ENCODE measurements at places on chromosomes 12 and 14.

- DNase-seq = no peak
Measured at GRCh38 chr12:75505706-75506312, 5.6 kb downstream of the KRR1 start.

- DNase-seq = no peak
Measured at GRCh38 chr12:123571343-123571813, 13.0 kb upstream of the TMED2 start.

DNA sequence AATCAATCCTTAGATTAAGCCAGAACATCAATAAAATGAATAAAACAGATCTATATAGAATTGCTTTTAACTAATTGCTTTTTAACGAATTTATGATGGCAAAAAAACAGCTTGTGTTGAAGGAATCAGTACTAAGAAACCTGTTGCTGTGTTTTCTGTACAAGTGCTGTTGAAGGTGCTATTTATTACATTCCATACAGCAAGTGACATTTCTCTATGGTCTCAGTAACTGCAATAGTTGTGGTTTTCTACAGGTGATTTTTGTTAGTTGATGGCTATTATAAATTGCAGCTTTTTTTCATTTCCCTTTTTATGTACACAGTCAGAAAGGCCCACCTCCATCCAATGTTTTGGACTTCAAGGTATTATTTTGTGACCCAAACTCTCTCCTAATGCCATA is 56.6 kb downstream of the SLC2A13 start:
- no peak for DNase-seq

- no peak for DNase-seq
Measured at GRCh38 chr14:66650491-66650911, 142.6 kb downstream of the GPHN start.

- no peak for DNase-seq
Measured at GRCh38 chr12:109304485-109304884, 4.6 kb downstream of the FOXN4 start.

- DNase-seq = peak; percentile 80
Measured at GRCh38 chr14:49992901-49993339, 100.0 kb downstream of the ARF6 start.

DNA sequence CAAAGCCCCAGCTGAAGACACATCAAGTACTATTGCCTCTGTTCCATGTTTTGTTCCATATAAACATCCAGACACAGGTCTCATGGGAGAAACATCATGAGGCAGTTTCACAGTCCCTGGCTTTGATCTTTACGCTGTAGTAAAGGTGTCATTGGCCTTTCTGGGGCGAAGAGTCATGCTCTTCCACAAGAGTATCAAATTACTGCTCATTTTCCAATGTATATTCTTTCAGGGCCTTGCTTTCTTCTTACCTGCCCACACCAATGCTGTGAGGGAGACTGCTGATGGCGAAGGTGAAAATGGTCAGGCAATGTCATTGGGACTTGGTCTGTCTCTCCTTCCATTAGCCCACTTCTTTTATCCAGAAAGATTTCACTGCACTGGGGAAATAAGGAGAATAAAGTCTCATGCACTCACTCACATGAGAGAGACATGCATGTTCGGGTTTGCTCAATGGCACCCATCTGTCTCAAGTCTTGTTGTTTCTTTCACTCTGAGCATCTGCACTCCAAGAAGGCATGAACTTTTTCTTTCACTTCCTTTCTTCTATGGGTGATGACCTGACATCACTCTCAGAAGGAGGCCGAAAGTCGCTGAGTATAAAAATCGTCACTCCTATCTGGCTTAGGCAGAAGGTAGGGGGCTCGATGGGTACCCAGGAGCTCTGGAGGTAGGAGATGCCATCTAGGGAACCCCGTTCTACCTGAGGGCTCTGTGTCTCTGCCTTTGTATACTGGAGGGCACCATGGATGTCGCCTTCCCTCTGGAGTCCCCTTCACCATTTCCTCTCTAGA is 1.3 kb upstream of the JDP2 start:
- peak; percentile 22 for DNase-seq

GRCh38 chr14:67444395-67444794 is 32.4 kb upstream of the PLEK2 start:
- DNase-seq = no peak

GRCh38 chr12:102167821-102168604 is 29.6 kb downstream of the PMCH start:
- no peak for DNase-seq

DNA sequence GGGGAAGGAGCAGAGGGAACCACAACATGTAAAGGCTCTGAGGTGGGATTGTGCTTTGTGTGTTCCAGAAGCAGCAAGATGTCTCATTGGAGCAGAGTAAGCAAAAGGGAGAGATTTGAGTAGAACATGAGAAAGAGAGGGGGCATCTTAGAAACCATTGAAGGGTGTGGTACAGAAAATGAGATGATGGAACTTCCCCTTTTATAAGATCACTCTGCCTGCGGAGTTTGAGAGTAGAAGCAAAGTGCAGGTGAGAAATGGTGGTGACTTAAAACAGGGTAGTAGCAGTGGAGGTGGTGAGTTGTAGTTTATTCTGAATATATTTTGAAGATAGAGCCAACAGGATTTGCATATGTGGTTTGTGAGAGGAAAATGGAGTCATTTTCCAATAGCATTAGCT is 56.0 kb downstream of the FBXO34 start:
- DNase-seq = no peak

- DNase-seq = peak; percentile 66
Measured at GRCh38 chr14:75427482-75428229, at the start of gene JDP2. TSS of gene JDP2 (plus strand) at chr14:75428022. CDS start at chr14:75437921, 9,899 bp downstream.

- DNase-seq = no peak
Measured at GRCh38 chr12:124861492-124861891, 2.2 kb downstream of the SCARB1 start.

DNA sequence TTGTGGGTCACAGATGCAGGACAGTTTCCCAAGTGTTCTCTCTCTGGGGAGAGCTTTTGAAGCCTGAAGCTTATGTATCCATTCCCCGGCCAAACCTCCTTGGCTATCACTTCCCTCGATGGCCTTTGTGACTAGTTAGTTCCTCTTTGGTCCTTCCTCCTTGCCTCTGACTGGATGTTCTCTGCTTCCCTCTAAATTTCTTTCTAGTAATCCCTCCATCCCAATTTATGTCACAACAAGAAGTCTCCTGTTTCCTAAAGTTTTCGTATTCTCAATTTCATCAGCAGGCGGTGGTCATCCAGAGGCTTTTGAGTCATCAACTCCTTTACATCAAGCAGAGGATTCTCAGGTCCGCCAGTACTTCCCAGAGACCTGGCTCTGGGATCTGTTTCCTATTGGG is 27.5 kb downstream of the A2ML1 start:
- DNase-seq = no peak

DNA sequence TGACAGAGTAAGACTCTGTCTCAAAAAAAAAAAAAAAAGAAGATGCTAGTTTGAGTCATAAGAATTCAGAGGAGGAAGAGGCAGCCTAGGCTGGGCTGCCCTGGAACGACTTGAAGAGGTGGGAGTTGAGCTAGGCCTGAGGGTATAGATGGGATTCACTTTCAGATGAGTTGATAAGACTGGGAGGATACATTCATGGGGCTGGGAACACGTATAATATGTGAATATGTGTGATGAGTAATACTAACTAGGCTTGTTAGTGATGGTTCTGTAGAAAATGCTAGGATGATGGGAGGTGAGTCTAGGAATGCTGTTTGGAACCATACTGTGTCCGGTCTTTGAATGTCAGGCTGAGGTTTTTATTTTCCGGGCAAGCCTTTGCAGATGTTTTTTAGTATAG is 9.0 kb downstream of the PLEKHA5 start:
- DNase-seq = no peak

DNA sequence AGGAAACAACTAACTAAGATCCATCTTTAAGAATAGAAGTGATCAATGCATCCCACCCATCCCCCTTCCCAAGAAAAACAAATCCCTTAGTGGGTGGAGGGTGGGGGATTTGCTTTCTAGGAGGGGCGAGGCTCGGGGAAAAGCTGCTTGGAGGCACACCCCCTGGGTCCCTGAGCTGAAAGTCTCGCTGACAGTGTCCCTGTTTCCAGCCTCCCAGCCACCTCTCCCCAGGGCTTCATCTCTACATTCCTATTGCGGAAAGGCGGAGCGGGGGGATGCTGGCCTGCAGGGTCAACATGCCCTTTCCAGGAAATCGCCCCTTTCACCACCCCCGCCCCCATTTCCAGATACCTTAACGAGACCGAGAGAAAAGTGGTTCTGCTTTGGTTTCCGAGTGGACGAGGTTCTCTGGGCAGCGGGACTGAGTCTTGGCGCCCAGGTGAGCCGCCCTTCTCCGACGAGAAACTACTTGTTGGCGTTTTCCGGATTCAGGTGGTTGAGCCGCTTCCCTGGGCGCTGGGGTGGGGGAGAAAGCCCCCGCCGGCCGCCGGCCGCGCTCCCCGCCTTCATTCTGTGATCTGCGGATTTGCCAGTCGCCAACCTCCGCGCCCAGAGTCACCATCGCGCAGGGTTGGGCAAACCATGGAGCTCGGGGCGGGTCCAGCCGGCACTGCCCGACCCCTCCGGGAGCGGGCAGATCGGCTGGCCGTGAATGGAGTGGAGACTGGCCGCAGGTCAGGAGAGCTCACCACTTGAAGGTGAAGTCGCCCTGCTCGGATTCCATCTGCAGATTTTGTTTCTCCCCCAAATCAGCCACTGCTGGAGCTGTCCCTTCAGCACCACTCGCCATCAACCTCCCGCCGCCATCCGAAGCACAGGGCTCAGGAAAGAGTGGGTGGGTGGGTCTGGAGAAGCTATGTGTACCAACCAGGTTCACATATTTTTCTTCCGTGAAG is 505 bp downstream of the KCNC2 start:
- peak; percentile 51 for DNase-seq

Measured in activated CD8-positive, alpha-beta T cell treated with anti-CD3 and anti-CD28 coated beads for 36 hours (primary cell).